Cerebellar nuclear complex (tissue), 1 donor: ENCODE measurements at places on chromosomes 6 and 20.
A peak's percentile ranks its signal among the peaks of the same experiment; 100 is the strongest.

DNA sequence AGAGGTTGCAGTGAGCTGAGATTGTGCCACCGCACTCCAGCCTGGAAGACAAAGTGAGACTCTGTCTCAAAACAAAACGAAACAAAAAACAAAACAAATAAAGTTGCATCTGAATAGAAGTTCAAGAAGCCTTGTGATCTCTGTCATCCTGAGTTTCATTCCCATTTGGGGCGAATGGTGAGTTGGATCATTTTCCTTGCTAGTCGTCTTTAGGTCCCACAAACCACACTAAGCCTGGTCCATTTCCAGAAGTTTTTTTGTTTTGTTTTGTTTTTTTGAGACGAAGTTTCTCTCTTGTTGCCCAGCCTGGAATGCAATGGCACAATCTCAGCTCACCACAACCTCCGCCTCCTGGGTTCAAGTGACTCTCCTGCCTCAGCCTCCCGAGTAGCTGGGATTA, 33.8 kb downstream of the ZNF217 start:
- no peak for DNase-seq

DNA sequence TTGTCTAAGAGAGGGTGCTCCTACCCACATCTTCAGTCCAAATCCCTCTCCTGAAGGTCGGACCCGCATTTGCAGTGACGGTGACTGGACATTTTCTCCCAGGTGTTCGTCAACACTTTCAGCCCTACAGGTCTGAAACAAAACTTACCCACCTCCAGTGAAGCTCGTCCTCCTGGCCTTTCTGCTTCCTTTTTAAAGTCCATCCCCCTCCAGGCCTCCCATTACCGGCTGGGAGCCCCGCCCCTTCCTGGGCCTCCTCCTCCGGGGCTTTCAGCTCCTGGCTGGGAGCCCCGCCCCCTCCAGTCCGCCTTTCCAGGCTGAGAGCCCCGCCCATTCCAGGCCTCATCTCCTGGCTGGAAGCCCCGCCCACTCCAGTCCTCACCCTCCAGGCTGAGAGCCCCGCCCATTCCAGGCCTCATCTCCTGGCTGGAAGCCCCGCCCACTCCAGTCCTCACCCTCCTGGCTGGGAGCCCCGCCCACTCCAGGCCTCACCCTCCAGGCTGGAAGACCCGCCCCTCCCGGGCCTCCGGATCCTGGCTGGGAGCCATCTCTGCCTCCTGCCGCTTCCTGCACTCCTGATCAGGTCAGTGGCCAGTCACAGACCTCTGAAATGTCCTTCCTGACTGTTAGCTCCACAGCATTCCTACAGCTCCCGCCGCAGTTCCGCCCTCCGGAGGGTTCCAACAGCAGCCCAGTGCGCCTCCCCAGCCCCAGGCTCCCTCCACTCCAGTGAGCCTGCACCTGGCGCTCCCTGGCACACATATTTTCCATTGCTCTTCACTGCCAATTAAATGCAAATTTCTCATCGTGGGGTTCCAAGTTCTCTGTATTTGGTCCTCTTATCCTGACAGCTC, 98.5 kb downstream of the LY86 start:
- DNase-seq: peak; percentile 22

- no peak for DNase-seq
These were observed 118.0 kb downstream of the GRM1 start for GRCh38 chr6:146146836-146147235.

DNA sequence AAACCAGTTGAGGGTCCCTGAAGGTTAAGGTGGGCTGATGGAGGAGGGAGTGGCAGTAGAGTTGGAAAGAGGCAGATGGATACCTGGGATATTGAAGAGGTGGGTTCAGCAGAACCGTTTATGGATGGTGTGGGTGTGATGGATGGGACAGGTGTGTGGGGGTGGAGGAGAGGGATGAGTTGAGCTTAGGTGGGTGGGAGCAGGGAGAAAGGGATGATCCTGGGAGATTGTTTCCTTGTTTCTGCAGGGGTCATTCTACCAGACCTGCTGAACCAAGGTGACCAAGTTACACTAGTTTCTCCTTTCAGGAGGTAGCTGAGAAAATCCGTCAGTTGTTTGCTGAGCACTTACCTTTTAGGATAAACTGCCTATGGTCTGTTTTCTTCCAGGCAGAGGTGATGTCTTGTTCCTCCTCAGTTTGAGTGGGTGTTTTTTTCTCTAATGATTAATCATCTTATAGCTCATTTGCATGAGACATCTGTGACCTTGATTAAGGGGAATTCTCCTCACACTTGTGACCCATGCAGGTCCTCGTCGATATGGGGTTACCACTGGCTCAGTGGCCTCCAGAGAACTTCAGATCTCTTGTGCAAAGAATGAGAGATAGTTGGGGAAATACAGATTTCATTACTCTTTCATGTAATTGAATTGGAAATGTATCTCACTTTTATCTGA, 53.0 kb downstream of the FARS2 start:
- no peak for DNase-seq

DNA sequence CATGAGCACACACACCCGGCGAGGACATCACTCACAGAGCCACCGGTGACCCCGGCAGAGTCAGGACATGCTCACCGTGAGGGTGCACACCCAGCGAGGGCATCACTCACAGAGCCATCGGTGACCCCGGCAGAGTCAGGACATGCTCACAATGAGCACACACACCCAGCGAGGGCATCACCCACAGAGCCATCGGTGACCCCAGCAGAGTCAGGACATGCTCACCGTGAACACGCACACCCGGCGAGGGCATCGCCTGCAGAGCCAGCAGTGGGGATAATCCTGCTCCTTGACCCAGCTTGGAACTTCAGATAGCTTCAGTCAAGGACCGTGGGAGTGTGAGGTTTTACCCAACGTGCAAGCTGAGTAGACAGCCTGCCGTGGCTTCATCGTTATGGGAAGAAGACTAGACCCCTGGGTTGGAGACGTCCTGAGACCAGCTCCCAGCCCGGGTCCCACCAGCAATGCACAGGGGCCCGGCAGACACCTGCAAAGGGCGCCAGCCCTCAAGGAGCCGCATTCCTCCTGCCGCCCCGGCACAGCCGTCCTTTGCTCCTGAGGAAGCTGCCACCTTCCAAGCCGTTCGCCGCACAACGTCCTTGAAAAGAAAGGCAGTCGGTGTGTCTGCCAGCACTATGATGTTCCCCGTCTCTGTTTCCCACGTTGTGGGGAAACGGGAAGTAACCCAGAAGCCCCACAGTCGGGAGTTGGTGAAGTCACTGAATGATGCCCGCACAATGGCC, 192.3 kb downstream of the DLL1 start:
- no peak for DNase-seq

GRCh38 chr20:49993301-49993751, 10.5 kb downstream of the SNAI1 start:
- DNase-seq: no peak

DNA sequence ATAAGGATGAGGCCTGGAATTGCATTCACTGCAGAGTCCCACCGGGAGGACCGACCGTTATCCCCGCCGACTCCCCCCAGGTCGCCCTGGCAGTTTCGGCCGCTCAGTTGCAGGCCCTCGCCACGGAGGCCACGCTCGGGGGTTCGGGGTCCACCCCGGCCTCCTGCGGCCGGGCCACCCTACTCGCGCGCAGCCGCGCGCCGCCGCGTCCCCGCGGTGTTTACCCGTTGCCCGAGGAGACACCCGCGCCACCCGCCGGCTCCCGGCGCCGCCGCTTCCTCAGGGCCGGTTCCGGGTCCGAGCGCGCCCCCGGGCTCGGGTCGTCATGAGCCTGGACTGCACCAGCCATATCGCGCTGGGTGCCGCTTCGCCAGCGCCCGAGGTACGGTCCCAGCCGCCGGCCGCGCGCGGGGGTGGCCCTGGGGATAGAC, at the start of gene CCDC170:
Gene CCDC170 (plus strand): TSS at position 214 of the 431 bp plus-strand sequence. CDS start 112 bp downstream, at position 326.
- DNase-seq: no peak

GRCh38 chr6:11731423-11731822, 47.2 kb downstream of the ADTRP start:
- no peak for DNase-seq

DNA sequence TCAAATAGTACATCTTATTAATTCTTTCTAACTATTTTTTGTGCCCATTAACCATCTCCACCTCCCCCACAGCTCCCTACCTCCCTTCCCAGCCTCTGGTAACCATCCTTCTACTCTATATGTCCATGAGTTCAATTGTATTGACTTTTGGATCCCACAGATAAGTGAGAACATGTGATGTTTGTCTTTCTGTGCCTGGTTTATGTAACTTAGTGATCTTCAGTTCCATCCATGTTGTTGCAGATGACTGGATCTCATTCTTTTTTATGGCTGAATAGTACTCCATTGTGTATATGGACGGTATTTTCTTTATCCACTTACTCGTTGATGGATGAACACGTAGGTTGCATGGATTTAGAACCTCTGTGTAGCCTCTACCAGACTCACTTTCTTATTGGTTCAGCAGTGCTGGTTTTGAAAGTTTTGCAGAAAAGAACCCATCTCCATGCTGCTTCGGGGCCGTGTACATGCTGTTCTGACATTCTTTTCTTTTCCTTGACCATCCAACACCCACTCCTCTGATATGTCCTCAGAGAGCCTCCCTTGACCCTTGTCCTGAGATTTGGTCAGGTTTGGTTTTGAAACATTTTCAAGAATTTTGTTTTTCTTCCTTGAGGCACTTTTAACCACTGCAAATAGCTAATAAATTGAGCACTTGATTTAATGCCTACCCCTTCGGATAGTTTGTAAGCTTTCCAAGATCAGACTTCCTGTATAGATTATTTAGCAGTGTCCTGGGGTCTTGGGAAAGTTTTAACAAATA, 231.2 kb upstream of the ZFP64 start:
- no peak for DNase-seq

DNA sequence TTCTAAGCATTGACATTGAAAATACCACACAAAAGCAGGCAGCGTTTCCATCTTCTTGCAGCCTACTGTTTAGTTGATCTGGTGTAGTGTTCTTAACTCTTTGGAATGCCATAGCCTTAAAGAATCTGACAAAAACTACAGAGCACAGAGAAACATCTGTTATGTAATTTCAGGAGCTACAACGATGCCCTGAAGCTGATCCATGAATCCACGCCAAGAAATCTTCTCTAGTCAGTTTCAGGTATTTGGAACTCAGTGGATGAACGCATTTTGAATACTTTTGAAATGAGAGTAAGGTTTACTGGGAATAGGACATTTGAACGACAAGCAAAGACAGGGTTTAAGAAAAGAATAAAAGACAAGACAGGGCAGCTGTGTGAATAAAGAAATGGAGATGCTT, 17.8 kb downstream of the ALDH8A1 start:
- DNase-seq: no peak

- no peak for DNase-seq
These were observed 552.2 kb downstream of the TFAP2A start for GRCh38 chr6:9862603-9863167.

- DNase-seq: no peak
These were observed 878.6 kb upstream of the CITED2 start for GRCh38 chr6:140253096-140253495.

DNA sequence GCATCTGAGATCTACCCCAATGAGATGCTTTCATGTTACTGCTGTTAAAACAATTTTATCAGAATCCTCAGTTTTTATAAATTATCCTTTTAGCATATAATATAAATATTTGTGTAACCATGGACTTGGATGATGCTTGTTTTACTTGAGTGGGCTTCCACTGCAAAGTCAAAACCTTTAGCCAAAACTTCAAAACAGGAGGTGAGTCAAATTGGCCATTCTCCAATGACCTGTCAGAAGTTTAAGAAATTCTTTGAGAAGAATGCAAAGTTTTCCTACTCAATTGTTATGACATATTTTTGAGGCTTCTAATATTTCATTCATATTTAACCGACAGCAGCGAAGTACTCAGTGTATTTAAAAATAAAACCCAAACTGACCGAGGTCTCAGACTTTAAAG, 507.9 kb downstream of the EYS start:
- no peak for DNase-seq

DNA sequence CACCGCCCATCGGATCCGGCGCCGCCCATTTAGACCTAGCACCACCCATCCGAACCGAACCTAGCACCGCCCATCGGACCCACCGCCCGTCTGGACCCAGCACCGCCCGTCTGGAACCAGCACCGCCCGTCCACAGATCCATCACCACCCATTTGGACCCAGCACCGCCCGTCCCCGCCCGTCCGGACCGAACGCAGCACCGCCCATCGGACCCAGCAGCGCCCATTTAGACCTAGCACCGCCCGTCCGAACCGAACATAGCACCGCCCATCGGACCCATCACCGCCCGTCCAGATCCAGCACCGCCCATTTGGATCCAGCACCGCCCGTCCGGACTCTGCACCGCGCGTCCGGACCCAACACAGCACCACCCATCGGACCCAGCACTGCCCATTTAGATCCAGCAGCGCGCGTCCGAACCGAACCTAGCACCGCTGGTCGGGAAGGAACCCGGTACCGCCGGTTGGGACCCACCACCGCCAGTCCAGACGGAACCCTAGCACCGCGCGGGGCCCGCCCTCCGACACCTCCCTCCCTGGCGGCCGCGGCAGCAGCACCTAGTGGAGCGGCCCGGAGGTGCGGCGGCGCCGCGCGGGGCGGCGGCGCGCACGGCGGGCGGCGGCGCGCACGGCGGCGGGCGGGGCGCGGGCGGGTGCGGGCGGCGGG, 348 bp upstream of the AFDN start:
- no peak for DNase-seq

- DNase-seq: no peak
These were observed 4.6 kb downstream of the MEA1 start for GRCh38 chr6:43009124-43009523.

DNA sequence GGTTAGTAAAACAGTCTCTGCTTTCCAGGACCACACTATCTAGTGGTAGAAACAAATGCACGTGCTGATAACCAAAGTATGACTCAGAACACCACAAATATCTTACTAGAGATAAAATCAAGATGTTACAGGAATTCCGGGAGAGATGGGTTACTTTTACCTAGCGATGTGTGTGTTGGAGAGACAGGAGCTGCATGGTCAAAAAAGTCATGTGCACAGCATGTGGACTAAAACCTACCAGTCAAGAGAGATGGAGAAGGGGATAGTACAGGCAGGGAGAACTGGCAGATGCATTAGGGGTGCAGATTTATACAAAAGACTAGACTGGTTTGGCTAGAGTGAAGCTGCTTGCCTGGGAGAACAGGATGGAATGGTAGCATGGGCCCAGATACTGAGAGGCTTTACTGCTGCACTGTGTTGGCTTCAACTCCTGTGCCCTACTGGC, 75.3 kb upstream of the MRAP2 start:
- DNase-seq: no peak

DNA sequence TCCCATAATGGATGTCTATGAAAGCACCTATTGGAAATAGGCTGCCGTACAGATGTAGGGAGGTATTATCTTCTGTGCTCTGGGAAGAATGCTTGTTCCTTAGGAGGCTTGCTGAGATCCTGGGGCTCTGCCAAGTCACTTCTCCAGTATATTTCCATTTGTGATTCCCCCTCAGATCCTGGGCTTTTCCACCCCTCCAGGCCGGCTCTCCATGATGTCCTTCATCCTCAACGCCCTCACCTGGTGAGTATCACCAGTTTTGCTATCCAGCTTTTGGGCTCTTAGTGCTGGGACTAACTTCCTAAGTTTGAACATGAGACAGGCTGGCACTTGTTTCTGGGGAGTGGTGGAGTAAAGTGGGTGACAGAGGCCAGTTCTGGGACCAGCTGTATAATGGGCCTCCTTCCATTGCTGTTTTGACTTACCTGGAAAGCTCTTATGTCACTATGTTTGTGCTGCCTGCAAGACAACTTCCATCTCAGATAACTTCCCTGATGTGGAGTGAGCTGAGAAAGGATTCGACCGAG, 2.6 kb downstream of the SYS1 start:
- DNase-seq: no peak
